ENCODE measurements at places on chromosomes 1 and 21.

- peak overlapping the region; percentile 69 for H3K27ac ChIP-seq
- H3K4me1 ChIP-seq, result peaks cover 58% of the 10 kb centered on the region
- H3K27me3 ChIP-seq, result no peaks in the 10 kb centered on the region
- DNase-seq, result peak; percentile 50
- no peaks in the 10 kb centered on the region for H3K36me3 ChIP-seq
- peak overlapping the region; percentile 69 for H3K4me3 ChIP-seq
Measured at GRCh38 chr21:41369920-41370839, 8.4 kb downstream of the MX2 start.

- no peak for DNase-seq
- H3K4me3 ChIP-seq, result no peak overlapping the region
- no peaks in the 10 kb centered on the region for H3K27me3 ChIP-seq
Measured at GRCh38 chr1:101153692-101154091, 83.1 kb upstream of the S1PR1 start.

DNA sequence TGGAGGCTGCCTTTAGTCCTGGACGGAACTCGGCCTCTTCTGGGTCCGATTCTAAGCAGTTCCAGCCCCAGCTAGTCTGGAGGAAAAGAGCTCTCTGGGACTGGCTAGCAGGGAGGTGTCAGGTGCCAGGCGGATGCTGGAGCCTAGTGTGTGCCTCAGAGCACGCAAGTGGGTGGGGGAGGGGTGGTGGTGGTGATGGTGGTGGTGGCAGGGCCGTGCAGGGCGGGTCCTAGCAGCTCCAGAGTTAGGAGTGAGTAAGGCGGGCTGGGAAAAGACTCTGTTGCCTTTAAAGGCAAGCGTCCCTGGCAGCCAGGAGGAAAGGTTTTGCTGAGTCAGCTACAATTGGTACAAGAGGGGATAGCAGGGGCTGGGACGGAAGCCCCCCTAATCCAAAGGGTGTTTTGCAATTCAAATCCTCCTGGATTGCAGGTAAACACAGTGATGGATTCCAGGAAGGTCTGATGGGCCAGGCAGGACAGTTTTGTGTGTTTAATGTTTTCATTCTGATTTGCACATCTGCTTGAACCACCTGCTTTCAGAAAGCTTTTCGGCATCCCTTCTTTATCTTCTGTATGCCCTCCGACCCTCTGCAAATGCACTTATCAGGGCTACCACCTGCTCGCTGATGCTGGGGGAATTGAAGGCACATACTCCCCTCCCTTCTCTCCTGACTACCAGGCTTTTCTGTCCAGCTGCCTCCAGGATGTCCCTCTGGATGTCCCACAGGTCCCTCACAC lies 4.1 kb upstream of the SLC2A1 start:
- no peaks in the 10 kb centered on the region for H3K27me3 ChIP-seq
- H3K27ac ChIP-seq, result no peak overlapping the region
- peaks cover 48% of the 10 kb centered on the region for H3K4me1 ChIP-seq
- no peaks in the 10 kb centered on the region for H3K36me3 ChIP-seq
- H3K4me3 ChIP-seq, result no peak overlapping the region

DNA sequence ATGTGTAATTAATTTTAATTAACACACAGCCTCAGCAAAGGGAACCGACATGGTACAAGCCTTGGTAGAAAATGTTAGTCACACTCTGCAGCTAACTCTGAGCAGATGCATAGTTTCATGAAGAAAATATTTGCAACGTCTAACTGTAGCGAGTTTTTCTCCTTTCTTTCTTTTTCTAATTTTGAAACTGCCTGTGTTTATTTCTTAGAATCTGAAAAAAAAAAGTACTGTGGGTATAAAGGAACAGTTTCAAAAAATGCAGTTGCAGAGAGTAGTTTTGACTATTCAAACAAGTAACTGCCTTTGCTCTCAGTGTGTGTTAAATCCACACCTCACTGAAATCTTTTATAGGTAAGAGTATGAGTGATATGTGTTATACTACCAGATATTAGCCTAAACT lies 149.9 kb upstream of the C1orf105 start:
- DNase-seq, result no peak
- no peak overlapping the region for H3K27ac ChIP-seq
- no peaks in the 10 kb centered on the region for H3K27me3 ChIP-seq
- H3K36me3 ChIP-seq, result no peaks in the 10 kb centered on the region

DNA sequence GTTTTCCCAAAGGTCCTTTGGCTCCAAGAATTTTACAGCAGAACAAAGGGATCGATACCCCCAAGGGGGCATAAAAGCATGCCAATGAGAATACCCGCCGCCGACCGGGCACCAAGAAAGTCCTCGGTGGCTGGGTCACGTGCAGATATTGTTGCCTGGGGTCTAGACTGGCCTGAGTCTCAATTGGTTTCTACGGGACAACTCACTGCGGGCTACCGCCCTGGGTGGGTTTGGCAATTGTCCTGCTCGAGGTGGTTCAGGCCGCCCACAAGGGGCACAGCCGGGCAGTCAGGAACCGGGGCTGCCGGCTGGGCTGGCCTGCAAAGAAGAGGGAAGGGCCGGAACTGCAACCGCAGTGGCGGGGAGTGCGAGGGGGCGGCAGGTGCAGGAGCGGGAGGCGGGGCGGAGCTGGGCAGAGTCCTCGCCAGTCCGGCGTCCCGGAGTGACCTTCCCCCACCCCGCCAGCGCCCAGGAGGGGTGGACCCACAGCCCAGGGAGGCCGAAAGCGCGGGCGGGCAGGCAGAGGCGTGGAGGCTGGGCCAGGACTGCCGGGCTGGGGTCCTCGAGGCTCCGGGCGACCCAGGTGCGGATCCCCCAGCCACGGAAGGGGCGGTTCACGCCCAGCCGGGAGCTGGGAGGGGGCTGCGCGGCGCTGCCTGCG lies 926 bp upstream of the ATP1B1 start:
- no peaks in the 10 kb centered on the region for H3K36me3 ChIP-seq
- peaks cover 18% of the 10 kb centered on the region for H3K4me1 ChIP-seq
- peak; percentile 52 for DNase-seq
- no peaks in the 10 kb centered on the region for H3K27me3 ChIP-seq

GRCh38 chr1:243977094-243977493 lies 74.0 kb upstream of the ZBTB18 start:
- DNase-seq, result no peak
- H3K36me3 ChIP-seq, result no peaks in the 10 kb centered on the region
- no peaks in the 10 kb centered on the region for H3K4me1 ChIP-seq
- H3K27me3 ChIP-seq, result peaks cover 6% of the 10 kb centered on the region

DNA sequence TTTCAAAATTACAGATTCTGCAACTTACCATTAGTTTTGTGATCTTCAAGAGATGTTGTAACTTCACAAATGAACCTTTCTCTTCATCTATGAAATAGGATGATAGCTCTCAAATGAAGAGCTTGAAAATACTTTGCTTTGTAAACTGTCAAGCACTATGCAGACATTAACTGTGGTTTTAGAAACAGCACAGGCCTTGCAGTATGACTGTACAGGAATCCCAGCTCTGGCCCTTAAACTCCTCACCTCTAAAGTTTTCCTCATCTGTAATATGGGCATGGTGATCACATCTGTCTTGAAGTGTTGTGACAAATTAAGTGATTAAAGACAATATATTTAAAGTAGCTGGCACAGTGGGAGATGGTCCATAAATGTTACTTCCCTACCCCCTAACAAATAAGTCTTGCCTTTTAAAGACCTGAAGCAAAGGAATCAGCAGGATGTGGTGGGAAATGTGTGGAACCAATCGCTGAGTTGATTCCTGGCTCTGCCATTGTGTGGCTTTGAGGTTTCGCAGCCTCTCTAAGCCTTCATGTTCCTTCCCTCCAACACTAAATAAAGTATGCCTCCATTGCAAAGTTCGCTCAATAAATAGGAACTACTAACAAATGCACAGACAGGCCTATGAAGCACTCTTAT lies 5.5 kb upstream of the PTP4A2 start:
- peak overlapping the region; percentile 66 for H3K4me3 ChIP-seq
- no peaks in the 10 kb centered on the region for H3K36me3 ChIP-seq
- no peak for DNase-seq
- peaks cover 54% of the 10 kb centered on the region for H3K4me1 ChIP-seq
- peak overlapping the region; percentile 88 for H3K27ac ChIP-seq

GRCh38 chr1:59410457-59410856 lies 113.6 kb downstream of the FGGY start:
- peaks cover 7% of the 10 kb centered on the region for H3K4me1 ChIP-seq
- H3K4me3 ChIP-seq, result no peak overlapping the region

- H3K27me3 ChIP-seq, result no peaks in the 10 kb centered on the region
- H3K36me3 ChIP-seq, result no peaks in the 10 kb centered on the region
- H3K27ac ChIP-seq, result peak overlapping the region; percentile 82
- peaks cover 24% of the 10 kb centered on the region for H3K4me1 ChIP-seq
- DNase-seq, result peak; percentile 62
Measured at GRCh38 chr1:160733898-160734297, 5.1 kb upstream of the SLAMF7 start.

GRCh38 chr1:72521659-72522058 lies 239.3 kb upstream of the NEGR1 start:
- H3K36me3 ChIP-seq, result no peaks in the 10 kb centered on the region
- H3K27me3 ChIP-seq, result no peaks in the 10 kb centered on the region
- no peak overlapping the region for H3K27ac ChIP-seq
- no peak overlapping the region for H3K4me3 ChIP-seq

DNA sequence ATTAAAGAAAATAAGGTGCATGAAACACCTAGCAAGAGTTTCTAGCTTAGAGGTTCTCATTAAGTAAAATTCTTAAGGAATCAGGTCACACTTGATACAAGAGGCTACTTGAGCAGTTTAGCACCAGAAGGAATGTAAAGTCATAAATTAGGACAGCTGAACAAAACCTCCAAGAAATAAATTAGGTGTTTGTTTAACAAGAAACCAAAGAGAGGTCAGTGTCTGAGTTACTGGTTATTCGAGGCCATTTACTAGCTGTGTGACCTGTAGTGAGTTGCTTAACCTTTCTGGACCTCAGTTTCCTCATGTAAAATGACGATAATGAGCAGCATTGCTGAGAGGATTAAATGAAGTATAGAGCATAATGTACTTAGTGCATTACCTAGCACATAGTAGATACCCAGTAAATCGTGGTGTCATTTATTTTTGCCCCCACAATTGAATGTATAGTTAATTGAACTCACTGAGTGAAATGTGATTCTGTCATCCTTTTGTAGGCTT lies 908 bp upstream of the ELK4 start:
- H3K27me3 ChIP-seq, result no peaks in the 10 kb centered on the region
- peak overlapping the region; percentile 91 for H3K4me3 ChIP-seq
- H3K27ac ChIP-seq, result peak overlapping the region; percentile 93

- no peak overlapping the region for H3K4me3 ChIP-seq
- no peaks in the 10 kb centered on the region for H3K27me3 ChIP-seq
- DNase-seq, result no peak
- H3K36me3 ChIP-seq, result no peaks in the 10 kb centered on the region
- H3K4me1 ChIP-seq, result peaks cover 15% of the 10 kb centered on the region
Measured at GRCh38 chr1:20153000-20153418, 13.9 kb downstream of the PLA2G2F start.

DNA sequence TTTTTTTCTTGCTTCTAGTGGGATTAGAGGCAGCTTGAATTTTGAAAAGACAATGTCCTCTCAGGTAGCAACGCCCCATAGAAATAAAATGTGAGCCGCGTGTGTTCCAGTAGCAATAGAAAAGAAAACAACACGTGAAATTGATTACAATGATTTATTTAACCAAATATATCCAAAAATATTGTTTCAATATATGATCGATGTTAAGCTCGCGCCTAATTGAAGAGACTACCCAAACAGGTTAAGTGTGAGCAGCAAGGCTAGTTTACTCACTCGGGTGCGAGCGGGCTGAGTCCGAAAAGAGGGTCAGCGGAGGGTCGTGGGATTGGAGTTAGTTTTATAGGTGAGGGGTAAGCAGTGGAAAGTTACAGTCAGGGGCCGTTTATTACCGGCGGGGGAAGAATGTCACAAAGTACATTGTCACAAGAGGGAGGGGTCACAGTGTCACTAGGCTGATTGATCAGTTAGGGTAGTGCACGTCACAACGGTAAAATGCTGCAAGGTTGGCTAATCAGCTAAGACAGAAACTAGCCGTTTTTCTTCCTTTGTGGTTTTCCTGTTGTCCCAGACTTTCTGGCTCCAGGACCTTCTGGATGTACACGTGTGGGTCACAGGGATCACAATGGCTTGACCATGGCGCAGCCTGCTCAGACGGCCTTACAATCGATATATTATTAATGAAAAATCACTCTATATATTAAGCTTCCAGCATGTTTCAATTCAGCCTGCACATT lies 697 bp upstream of the ZNF670 start:
- H3K27me3 ChIP-seq, result no peaks in the 10 kb centered on the region
- H3K27ac ChIP-seq, result peak overlapping the region; percentile 80
- DNase-seq, result peak; percentile 60
- no peaks in the 10 kb centered on the region for H3K36me3 ChIP-seq
- peak overlapping the region; percentile 99 for H3K4me3 ChIP-seq
